ENCODE measurements at places on chromosomes 13 and 19. TPM values are rescaled to one million over a fixed set of nuclear protein-coding genes. Genes with fewer than 3 reads are reported as not detected.
A peak's percentile ranks its signal among the peaks of the same experiment; 100 is the strongest.

MARCHF2 gene
- 22.5 TPM for total RNA-seq

OR7A5 gene
- not detected for total RNA-seq

CALR3 gene
- total RNA-seq = not detected

CEACAM6 gene
- 0.59 TPM for total RNA-seq

CYP4F2 gene
- 1.1 TPM for total RNA-seq

CRX gene
- not detected for total RNA-seq

MISP3 gene
- total RNA-seq = 5.2 TPM

PSG1 gene
- not detected for total RNA-seq

TEX29 gene
- total RNA-seq = not detected

ZNF615 gene
- total RNA-seq = 1.6 TPM

CYP2A7 gene
- not detected for total RNA-seq

IL4I1 gene
- 0.71 TPM for total RNA-seq

GRCh38 chr19:11506101-11506555, 489 bp upstream of the ZNF653 start:
- H3K27ac ChIP-seq = peak overlapping the region; percentile 89
- no peaks in the 10 kb centered on the region for H3K36me3 ChIP-seq
- H3K4me3 ChIP-seq = peak overlapping the region; percentile 80
- no peaks in the 10 kb centered on the region for H3K27me3 ChIP-seq

DNA sequence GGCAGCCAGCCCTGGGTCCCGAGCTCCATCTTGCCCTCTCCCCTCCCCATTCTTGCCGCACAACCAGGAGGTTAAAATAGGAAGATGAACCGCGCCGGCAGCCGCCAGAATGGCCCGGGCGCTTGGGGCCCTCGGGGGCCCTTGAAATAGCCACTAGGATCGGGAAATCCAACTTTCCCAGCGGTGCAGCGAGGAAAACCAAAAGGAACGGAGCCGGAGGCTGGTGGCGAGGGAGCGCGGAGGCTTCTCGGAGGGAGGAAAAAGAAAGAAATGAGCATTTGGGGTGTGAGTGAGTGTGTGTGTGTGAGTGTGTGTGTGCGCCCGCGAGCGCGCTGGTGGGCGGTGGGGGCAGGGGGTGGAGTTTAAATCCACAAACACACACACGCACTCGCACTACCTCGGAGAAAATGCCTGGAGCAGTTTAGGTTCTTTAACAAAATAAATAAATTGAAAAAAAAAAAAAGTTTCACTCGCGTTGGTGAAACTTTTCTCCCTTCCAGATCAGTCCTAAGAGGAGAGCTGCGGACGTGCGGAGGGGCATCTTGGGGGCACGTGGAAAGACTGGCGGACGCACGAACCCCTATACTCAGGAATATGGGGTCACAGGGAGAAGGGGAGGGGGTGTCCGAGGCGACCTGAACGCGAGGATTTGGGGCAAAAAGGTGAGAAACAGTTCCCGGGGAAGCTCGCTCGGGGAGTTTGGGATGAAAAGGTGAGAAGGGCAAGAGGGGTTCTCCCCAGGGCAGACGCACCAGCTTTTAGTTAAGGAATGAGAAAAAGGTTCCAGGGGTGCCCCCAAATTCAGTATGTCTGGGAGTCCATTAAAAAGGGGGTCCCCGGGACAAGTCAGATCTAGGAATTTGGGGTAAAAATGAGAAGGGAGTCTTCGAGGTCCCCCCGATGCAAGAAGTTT, 1.3 kb downstream of the RFX2 start:
- H3K27ac ChIP-seq = no peak overlapping the region
- H3K4me3 ChIP-seq = peak overlapping the region; percentile 76
- no peak for DNase-seq
- H3K36me3 ChIP-seq = no peaks in the 10 kb centered on the region
- no peaks in the 10 kb centered on the region for H3K27me3 ChIP-seq

GRCh38 chr19:30718707-30719106, 346.5 kb downstream of the ZNF536 start:
- H3K4me1 ChIP-seq = no peaks in the 10 kb centered on the region
- no peaks in the 10 kb centered on the region for H3K27me3 ChIP-seq
- no peak for DNase-seq
- H3K4me3 ChIP-seq = no peak overlapping the region

- H3K4me3 ChIP-seq = no peak overlapping the region
- no peaks in the 10 kb centered on the region for H3K36me3 ChIP-seq
- no peaks in the 10 kb centered on the region for H3K4me1 ChIP-seq
- no peak for DNase-seq
These were observed 13.6 kb upstream of the KPNA3 start for GRCh38 chr13:49806126-49806536.

DNA sequence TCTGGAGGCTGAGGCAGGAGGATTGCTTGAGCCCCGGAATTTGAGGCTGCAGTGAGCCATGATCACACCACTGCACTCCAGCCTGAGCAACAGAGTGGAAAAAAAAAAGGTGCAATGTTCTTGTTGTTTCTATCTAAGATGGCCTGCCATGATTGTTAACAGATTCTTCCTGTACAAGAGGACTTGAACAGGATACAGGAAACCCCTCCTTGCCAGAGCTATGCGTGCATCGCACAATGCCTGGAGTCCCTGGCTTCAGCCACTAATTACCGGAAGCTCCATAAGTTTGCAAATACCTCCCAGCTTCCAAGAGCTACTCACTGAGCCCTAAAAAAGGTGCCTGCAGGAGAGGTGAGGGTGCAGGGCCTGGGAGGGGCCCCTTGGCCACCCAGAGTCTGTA, 13.1 kb upstream of the HIF3A start:
- DNase-seq = no peak
- no peak overlapping the region for H3K4me3 ChIP-seq
- H3K27me3 ChIP-seq = no peaks in the 10 kb centered on the region
- no peak overlapping the region for H3K27ac ChIP-seq

DNA sequence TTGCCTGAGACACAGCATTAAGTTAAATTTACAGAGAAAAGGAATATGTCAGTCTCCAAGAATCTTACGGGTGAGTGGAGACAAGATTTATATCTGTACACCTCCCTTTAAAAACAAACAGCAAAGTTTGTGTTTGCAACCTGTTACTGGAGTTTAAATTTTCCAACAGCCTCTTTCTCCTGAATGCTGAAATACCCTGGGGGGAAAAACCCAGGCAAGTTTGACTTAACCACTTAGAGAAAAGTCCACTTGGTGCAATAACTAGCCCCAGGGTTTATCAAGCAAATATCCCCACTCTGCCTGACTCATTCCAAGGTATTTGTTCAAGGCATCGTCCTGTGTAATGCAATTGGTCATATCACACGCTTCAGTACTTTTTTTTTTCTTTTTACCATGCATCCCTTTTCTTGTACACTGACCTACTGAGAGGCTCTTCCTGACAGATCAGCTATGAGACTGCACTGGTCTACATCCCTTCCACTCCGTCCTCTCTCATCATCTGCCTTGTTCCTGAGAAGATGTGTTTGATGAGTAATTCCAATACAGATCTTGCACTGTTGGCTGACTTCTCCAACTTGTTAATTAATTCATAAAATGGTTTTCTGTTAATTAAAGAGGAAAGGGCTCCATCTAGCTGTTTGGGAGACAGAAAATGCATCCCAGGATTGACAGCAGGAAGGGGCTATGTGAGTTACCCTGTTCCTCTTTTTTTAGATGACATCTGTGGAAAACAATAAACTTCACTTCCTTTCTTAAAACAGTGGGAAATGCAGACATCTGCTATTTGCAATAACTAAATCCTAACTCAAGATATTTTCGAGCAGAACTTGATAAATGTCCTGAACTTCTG, 212.5 kb upstream of the IRS2 start:
- H3K4me3 ChIP-seq = no peak overlapping the region
- H3K27ac ChIP-seq = no peak overlapping the region
- peaks cover 8% of the 10 kb centered on the region for H3K4me1 ChIP-seq
- no peak for DNase-seq
- no peaks in the 10 kb centered on the region for H3K27me3 ChIP-seq

DNA sequence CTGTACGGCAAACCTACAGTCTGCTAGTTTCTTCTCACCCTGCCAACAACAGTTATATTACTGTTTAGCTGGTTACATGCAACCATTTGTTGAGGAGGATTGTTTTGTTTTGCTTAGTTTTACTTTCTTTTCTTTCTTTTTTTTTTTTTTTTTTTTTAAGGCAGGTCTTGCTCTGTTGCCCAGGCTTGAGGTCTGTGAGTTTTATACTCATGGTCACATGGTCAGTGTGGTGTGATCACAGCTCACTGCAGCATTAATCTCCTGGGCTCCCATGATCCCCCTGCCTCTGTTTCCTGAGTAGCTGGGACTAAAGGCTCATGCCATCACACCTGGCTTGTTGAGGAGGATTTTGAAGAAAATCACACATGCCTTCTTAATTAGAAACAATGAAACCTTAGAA, 505.6 kb downstream of the GPC5 start:
- H3K4me1 ChIP-seq = no peaks in the 10 kb centered on the region
- no peaks in the 10 kb centered on the region for H3K27me3 ChIP-seq
- no peak for DNase-seq
- no peak overlapping the region for H3K27ac ChIP-seq
- H3K4me3 ChIP-seq = no peak overlapping the region
- no peaks in the 10 kb centered on the region for H3K36me3 ChIP-seq

GRCh38 chr13:98847780-98848179, 95.3 kb upstream of the SLC15A1 start:
- no peak overlapping the region for H3K4me3 ChIP-seq
- H3K27ac ChIP-seq = no peak overlapping the region
- DNase-seq = no peak
- no peaks in the 10 kb centered on the region for H3K36me3 ChIP-seq
- no peaks in the 10 kb centered on the region for H3K4me1 ChIP-seq
- H3K27me3 ChIP-seq = no peaks in the 10 kb centered on the region

DNA sequence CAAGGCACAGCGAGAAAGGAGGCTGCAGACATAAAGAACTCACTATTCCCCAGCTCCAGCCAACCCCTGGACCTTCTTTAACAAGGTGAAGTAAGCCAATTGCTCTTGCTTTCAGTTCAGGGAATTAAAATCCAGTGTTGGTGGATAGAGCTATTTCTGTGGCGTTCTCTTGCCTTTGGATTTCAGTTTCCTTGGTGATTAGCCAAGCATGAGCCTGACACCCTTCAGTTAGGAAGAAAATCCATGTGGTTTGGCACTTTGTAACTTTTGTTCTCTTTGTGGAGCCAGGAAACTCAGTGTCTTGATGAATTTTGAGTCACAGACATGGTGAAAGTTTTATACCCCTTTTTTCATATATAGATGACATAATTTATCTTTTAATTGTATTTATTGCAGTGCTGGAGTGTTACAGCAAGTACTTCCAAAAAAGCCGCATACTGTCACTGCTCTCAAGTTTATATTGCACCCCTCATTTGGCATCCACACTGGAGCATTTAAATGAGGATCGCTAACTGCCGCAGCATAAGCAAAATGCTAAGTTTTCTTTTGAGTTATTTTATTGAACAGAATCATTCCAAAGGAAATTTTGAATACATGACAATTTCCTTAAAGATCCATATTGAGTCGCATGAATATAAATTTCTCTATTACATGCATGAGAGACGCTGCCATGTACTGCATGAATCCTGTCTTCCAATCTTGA, 406.8 kb downstream of the MYO16 start:
- no peak overlapping the region for H3K4me3 ChIP-seq
- H3K27ac ChIP-seq = no peak overlapping the region
- no peak for DNase-seq
- no peaks in the 10 kb centered on the region for H3K4me1 ChIP-seq

DNA sequence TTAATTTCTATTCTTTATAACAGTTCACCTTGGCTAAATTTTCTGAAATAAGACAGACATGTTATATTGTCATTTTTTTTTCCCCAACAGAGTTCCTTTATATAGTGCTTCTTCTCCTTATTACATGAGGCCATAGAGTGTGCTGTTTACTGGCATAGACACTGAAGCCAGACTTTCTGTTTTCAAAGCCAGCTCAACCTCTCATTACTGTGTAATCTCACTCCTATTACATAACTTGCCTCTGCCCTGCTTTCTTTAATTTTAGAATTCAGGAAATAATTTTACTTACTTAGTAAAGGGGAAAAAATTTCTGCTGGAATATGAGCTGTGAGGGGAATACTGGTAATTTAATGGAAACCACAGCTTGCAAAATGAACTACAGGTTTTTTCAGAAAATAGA, 1380.4 kb downstream of the SLITRK1 start:
- no peak for DNase-seq
- no peak overlapping the region for H3K27ac ChIP-seq
- no peak overlapping the region for H3K4me3 ChIP-seq

- H3K4me1 ChIP-seq = no peaks in the 10 kb centered on the region
- no peak overlapping the region for H3K27ac ChIP-seq
- H3K27me3 ChIP-seq = no peaks in the 10 kb centered on the region
- no peak overlapping the region for H3K4me3 ChIP-seq
- no peaks in the 10 kb centered on the region for H3K36me3 ChIP-seq
These were observed 15.8 kb upstream of the ELF1 start for GRCh38 chr13:41034881-41035280.

DNA sequence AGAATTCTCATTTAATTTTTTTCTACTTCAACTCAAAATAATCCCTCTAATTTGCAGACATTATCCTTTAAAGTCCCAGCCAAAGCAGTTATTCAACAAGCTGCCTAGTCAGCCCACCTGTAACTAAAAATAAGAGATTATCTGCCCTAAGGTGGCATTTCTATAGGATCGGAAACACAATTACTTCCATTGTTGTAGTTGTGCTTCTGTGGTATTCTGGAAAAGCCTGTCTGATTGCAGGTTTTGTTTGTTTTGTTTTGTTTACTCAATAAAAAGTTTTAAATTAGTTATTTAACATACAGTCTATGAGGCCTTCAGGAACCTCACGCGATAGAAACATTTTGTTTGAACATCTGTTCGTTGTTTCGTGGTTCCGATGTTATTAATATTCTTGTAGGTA, 101.0 kb downstream of the ZIC5 start:
- DNase-seq = no peak
- H3K27ac ChIP-seq = no peak overlapping the region
- H3K36me3 ChIP-seq = no peaks in the 10 kb centered on the region
- no peaks in the 10 kb centered on the region for H3K4me1 ChIP-seq

- no peaks in the 10 kb centered on the region for H3K27me3 ChIP-seq
- H3K4me3 ChIP-seq = no peak overlapping the region
- no peak for DNase-seq
- no peaks in the 10 kb centered on the region for H3K4me1 ChIP-seq
- H3K27ac ChIP-seq = no peak overlapping the region
These were observed 7.5 kb upstream of the RBM26 start for GRCh38 chr13:79413521-79413920.

DNA sequence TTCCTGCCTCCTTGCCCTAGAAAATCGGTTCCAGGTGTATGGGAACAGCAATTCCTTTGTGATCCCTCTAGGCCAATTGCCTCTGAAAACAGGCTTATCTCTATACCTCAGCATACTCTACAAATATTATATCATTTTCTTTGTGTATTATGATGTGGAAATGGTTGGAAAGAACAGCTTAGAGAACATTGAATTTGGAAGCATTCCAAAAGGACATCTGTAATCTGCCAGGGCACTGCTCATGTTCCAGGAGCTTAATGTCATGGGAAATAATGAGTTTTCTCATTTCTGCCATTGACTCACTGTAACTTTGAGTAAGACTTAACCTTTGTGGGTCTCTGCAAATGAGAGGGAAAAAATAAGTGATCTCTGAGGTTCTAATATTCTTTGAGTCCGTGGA, 147.3 kb downstream of the UFM1 start:
- no peaks in the 10 kb centered on the region for H3K27me3 ChIP-seq
- H3K4me1 ChIP-seq = no peaks in the 10 kb centered on the region
- no peaks in the 10 kb centered on the region for H3K36me3 ChIP-seq
- no peak overlapping the region for H3K4me3 ChIP-seq
- no peak for DNase-seq
- H3K27ac ChIP-seq = no peak overlapping the region
